ENCODE measurements at places on chromosomes 1 and 21.

DNA sequence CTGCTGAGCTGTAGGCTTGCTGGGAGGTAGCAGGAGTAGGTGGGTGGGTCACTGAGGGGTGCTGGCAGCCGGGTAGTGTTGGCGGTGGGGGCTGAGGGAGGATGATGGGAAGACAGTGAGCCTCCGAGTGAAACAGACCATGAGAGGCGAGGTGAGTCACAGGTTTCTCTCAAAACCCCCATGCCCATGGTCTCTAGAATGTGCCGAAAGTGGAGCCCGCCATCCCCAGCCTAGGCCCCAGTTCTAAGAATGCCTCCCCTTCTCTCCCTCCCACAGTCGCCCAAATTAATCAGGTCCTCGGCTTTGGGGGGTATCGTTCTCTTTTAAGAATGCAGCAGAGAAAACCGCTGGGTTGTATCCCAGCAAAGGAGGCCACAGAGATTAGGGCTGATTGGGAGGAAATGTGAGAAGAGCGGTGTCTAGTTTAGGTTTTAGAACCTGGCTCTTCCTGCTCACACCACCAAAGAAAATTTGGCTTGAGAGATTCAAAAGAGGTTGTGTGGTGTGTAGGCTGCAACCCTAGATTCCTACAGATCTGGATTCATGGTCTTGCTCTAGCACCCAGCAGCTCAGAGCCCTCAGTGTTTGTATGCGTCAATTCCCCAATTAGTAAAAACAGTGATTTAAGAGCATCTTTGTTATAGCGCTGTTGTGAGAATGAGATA is 27.7 kb upstream of the IL19 start:
- DNase-seq = no peak

GRCh38 chr1:16183765-16184556 is 28.1 kb upstream of the EPHA2 start:
- no peak for DNase-seq

GRCh38 chr21:31143036-31143435 is 104.8 kb upstream of the KRTAP19-8 start:
- DNase-seq = no peak

- DNase-seq = no peak
Measured at GRCh38 chr1:195898924-195899323, 709.3 kb downstream of the KCNT2 start.

DNA sequence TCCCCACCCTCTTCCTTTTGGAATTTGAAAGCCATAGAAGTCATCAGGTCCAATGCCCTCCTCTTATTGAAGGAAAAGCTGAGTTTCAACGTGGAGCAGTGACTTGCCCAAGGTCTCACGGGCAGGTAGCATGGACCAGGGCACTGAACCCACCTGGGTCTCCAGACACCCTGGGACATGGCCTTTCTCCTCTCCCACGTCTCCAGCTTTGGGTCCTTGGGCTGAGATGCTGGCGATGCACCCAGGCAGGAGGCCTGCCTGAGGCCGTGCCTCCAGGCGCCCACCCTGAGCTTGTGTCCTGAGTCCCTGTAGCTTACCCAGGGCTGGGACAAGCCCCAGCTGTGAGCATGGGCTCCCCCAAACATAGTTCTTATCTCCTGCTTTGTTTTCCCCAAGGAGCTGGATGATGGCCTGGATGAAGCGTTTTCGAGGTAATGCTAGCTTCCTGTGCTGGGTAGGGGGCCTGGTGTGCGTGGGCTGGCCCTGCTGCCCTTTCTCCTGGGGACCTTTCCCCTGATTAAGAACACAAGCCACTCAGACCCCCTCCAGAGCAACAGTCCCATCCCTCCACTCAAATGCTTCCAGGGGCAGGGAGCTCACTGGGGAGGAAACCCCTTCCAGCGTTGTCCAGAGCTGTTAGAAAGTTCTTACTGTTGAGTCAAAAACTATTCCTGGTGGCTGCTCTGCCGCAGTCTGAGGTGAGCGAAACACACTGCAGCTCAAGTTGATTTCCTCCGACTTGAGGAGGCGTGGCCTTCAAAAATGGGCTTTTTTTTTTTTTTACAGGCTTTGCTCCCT is 21.6 kb downstream of the LDLRAP1 start:
- DNase-seq = peak; percentile 70

- DNase-seq = no peak
Measured at GRCh38 chr21:27555996-27556395, 589.1 kb upstream of the ADAMTS5 start.

DNA sequence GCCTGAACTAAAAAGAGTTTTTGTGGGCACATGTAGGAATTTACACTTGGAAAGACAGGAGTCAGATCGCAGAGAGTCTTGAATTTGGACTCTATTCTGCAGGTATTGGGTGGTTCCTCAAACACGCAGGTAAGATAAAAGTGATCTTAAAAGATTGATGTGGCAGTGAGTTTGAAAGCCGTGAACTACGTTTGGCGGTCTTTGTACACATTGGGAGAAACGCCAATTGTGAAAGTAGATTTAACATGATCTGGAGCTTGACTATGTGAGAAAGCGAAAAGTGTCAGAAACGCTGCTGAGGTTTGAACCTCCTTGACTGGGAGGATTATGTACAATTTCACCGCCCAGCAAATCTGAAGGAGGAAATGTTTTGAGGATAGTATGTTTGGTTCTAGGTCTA is 1.5 kb upstream of the PPP2R5A start:
- DNase-seq = peak; percentile 31

- DNase-seq = no peak
Measured at GRCh38 chr1:216721863-216722262, 1.4 kb downstream of the ESRRG start.

GRCh38 chr1:110228381-110228780 is 18.3 kb downstream of the KCNC4 start:
- DNase-seq = no peak

- DNase-seq = no peak
Measured at GRCh38 chr1:239778208-239778813, 313.4 kb upstream of the FMN2 start.

DNA sequence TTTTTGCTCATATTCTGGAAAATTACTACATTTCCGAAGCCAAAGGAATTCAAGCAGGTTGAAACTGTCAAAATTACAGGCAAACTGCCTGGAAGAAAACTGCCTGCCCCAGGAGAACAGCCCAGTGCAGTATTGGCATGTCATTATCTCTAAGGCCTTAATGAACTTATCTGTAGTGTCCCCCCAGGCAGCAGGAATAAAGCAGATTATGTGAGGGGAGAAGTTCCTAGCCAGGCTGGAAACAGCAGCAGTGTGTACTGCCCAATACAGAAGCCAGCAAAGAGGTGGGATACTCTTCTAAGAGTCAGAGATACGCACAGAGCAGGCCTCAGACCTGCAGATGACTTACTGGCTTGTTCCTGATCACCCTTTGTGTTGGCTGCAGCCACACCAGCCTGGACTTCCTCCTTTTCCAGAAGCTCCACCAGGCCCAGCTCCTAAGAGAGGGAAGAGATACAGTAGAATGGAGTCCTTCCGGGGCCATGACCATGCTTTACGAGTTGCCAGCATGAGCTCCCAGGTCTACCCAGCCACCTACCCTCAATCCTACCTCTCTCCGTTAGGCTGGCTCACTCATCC is 11.7 kb downstream of the IQGAP3 start:
- no peak for DNase-seq

DNA sequence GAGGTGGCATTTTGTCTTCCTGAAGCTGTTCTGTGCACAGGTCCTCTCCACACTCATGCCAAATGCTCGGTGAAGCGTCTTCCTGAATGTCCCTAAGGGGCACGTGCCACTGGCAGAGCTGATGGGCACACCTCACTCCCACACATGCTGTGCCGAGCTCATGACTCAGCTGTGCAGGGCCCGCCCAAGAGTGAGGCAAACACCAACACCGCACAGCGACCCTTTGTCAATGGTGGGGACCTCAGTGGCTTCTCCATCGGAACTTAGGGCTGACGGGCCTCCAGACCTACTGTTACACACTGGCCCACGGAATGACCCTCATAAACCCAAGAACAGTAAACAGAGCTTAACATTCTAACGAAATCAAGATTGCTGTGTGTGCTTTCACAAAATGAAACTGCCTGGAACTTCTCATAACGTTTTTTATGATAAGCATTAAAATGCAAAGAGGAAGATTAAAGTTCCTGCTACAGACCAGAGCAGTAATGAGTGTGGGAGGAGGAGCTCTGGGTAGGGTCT is 89.3 kb downstream of the SIM2 start:
- DNase-seq = no peak

- DNase-seq = no peak
Measured at GRCh38 chr21:40567501-40567900, 279.5 kb downstream of the DSCAM start.

DNA sequence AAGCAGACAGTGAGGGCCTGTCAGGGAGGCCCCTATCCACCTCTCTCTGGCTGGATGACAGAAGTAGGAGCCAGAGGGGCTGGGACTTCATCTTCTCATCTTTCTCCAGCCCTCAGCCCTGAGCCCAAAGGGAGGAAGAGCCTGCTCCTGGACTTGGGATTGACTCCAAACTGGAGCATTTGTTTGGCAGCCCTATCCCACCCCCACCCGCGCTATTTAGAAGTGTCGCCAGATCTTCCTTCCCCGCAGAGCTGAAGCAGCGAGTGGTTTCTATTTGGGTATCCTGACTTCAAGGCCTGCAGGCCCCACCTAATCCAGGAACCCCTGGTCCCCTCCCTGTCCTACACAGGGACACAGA is 9.6 kb downstream of the NES start:
- no peak for DNase-seq

GRCh38 chr1:52203935-52204625 is 62.2 kb downstream of the ZFYVE9 start:
- DNase-seq = no peak

- DNase-seq = no peak
Measured at GRCh38 chr1:168671782-168672181, 57.2 kb downstream of the DPT start.
